ENCODE measurements at places on chromosomes 5 and 9.

GRCh38 chr5:168743617-168744016 lies 164.4 kb upstream of the PANK3 start:
- no peak for DNase-seq

DNA sequence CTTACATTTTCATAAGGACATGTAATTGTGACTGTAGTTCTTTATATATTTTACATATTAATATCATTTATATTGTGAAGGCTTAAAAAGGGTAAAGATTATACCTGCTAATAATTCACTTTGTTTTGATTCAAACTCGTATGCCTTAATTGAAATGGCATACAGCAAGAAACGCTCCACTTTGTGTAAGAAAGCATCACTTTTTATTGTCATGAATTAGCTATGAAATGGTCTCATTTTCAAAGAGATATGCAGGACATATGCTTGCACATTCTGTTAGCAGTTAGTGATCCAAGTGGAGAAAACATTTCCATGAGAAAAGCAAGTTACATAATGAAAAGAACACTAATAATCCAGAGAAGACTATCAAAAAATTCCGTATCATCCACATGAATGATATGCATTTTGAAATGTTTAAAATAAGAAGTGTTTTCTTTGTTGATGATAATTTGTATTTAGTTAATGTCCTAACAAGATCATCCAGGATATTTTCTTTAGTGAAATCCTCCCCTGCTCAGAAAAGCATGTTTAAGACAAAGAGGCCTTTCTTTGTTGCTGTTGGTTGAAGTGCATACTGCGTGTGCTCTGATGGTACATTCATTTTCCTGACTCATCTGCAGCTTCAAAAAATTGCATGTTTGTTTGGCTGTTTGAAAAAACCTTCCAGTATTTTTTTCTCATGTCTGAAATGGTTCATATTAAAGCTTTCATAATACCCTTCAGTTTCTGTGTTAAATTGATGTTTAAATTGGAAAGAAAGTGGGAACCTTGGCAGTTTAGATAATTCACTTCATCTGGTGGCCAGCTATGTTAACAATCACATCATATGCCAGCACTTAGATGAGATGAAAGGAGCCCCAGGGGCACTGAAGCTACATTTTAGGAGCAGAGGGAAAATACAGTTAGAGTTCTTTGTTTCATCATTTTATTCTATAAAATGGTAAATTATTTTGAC lies 242.2 kb downstream of the CSNK1G3 start:
- DNase-seq, result no peak

GRCh38 chr9:17472126-17472525 lies 106.7 kb upstream of the SH3GL2 start:
- no peak for DNase-seq

DNA sequence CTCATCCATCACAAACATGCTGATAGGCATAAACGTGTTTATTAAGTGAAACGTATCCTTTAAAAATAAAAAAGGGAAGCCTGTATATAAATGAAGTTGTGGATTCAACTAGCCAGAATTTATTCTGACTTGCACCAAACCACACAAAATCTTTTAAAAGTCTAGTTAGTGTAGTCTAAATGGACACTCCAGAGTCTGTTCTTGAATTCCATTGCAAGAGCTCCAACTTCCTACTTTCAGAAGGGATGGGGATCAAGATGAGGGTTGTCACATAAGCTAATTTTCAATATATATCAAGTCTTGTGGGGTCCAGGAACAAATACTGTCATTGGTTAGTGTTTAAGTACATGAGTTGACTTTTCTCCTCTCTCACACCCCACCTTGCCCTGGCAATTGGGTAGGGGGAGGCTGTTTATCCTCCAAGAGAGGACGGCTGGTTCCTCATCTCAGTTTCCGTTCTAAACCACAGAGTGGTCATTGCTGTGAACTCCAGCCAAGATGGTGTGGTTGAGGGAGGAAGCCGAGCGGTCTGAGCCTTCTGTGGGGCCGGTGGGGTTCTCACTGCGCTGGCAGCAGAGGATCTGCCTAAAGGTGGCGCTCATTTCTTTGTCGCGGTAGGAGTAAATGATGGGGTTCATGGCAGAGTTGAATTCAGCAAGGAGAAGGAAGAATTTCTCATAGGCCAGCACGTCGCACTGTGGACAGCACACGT lies 163.2 kb downstream of the LPAR1 start:
- DNase-seq, result peak; percentile 84

- DNase-seq, result no peak
These were observed 84.2 kb downstream of the THBS4 start for GRCh38 chr5:80119372-80119771.

DNA sequence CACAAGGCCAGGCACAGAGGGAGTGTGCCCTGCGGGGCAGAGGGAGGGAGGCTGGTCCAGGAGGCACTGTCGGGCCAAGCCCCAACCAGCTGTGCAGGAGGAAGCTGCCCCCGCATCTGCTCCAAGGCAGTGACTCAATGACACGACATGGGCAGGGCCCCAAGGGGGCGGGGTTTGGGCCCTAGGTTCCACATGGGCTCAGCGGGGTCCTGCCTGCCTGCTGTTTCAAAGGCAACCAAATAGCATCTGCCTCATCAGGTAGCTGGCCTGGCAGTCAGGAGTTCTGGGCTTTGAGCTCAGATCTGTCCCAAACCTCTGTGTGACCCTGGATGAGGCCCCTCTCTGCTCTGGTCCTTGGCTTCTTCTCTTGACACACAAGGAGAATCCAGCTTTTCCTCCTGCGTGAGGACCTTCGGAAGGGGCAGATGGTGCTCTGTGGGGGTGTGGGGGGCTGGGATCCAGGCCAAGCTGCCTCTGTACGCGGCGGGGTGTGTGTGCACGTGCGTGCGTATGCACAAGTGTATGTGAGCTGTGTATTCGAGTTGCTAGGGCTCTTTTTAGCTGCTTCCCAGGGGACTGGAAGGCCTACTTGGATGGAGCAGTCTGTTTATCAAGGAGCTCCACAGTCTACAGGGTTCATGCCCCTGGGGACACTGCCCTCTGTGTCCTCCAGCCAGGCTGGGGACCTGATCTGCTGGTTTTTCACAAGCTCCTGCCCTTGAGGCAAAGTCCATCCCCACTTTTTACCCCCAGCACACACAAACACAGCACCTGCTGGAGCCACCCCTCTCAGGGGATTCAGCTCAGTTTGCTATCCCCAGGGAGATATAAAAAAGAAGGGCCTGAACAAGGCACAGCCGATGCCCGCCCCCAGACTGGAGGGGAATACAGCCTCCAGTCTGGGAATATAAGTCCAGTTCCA lies 138.9 kb downstream of the RGS3 start:
- peak; percentile 92 for DNase-seq

DNA sequence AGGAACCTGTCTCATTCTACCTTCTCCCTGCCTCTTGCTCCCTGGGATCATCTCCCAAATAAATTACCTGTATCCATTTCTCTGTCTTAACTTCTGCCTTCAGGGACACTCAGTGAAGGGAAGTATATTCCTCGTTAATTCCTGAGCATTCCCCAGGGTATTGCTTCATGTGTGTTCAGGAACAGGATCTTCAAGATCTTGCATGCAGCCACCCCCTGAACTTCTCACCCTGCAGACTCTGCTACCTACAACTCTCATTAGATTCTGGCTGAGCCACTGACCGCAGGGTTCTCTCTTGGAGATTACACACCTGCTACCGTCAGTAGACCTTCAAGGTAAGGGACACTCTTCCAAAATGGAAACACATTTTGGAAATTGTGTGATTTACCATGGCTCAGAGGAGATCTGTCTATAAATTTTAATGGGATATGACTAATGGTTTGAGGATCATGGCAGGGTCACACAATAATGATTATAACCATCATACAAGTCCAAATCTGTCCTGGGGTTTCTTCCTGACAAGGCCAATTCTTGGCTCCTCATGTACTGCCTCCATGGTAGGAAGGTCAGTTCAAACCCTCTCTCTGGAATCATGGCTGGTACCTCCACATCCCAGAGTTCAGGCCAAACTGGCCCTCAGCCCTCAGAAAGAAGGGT lies 38.9 kb upstream of the UGCG start:
- no peak for DNase-seq

DNA sequence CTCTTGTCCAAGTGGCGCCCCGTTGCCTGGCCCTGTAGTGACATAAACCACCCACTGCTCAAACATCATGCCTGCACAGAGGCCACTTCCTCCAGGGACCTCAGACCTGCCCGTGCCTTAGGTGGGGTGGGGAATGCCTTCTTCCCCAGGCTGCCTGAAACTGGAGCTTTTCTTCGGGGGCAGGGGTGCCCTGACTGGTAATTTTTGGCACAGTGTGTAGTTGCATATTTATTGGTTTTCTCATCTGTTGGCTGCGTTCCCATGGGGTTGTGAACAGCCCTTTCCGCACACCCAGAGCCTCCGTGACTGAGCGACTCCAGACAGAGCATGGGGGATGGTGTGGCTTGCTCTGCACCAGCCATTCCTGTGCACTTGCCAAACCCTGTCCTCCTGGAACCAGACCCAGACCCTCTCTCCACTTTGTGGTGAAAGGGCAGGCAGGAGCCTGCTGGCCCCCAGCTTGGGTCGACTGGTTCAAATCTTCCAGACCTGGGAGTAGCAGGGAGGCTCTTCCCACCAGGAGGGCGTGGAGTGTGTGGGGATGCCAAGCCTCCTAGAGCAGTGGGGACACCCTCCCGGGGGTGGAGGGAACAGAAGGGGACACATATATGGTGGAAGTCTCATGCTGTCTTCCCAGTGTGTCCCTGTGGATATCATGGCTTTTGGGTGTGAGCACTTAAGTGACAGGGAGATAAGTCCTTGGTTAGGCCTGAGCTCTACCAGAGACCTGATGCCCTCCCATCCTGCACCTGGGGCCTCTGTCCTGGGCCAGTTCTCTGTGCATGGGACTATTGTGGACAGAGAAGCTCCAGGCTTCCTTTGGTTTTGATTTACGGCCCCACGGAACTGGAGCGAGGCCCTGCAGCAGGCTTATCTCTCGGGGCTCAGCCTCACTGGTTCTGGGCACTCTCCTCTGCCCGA lies 39.6 kb downstream of the WNK2 start:
- DNase-seq, result peak; percentile 50
